ENCODE measurements at places on chromosomes 11 and 22.

GRCh38 chr11:47051217-47051616, 114.7 kb downstream of the CSTPP1 start:
- DNase-seq = peak; percentile 73

GRCh38 chr22:40399621-40400020, 29.2 kb downstream of the SGSM3 start:
- no peak for DNase-seq

DNA sequence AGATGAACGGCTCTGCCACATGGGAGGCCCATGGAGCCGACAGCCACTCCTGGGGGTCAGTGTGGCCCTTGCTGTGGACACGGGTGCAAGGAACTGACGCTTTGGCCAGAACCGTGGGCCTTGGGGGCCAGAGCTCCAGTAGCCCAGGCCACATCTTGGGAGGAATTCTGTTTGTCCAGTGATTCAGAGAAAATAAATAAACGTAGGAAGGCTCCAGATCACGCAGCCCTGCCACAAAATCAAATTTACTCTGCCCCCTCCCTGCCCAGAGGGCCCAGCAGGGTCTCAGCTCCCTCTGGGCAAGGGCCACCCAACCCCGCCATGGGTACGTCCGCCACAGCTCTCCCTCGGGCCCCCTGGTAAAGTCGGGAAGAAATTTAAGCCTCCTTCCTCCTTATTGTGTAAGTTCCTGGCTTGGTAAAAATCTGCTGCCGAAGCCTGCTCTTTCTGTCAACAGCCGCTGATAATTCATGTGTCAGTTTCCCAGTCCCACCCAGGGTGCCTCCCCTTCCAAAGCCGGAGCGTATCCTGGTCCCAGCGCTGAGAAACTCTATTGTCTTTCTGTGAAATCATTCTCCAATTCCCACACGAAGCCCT, 6.9 kb upstream of the MUC5AC start:
- no peak for DNase-seq

GRCh38 chr22:20002128-20002527, 14.5 kb downstream of the ARVCF start:
- no peak for DNase-seq

- DNase-seq = peak; percentile 87
Measured at GRCh38 chr11:114439229-114440120, at the start of gene REXO2. TSS of gene REXO2 (plus strand) at chr11:114439467. CDS start at chr11:114439529, 62 bp downstream.

DNA sequence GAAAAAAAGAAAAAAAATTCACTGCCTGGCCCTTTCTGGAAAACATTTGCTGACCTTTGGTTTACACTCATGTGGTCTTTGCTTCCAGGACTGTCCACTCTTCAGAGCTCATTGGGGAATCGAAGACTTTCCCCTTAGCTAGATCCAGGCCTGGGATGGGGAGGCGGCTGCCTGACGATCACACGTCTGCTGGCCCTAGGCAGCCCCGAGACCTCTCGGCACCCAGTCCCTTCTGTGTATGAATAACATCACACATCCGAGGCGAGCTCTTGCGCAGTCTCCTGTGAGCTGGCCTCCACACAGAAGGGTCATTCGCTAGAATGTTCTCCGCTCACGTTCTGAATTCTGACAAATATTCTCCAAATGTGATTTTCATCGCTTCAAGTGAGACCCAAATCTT, 25.7 kb upstream of the GAL start:
- no peak for DNase-seq

DNA sequence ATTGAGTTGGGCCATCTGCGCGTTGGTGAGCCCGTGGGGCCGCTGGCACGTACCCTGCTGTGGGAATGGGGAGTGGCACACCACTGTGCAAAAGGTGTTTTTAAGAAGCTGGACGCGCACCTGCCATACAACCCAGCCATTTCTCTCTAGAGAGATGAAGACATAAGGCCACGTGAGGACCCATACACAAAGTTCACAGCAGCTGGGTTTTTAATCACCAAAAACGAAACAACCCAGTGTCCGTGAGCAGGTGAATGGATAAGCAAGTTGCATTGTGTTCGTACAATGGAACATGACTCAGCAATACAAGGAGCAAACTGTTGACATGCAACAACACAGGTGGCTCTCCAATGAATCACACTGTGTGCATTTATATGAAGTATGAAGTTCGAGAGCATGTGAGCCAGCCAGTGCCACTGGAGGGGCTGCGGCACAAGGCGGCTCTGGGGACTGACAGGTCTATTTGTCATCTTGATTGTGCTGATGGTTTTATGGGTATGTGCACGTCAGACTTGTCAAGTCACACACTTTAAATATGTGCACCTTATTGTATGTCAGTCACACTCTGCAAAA, 30.6 kb upstream of the PANX2 start:
- DNase-seq = no peak

DNA sequence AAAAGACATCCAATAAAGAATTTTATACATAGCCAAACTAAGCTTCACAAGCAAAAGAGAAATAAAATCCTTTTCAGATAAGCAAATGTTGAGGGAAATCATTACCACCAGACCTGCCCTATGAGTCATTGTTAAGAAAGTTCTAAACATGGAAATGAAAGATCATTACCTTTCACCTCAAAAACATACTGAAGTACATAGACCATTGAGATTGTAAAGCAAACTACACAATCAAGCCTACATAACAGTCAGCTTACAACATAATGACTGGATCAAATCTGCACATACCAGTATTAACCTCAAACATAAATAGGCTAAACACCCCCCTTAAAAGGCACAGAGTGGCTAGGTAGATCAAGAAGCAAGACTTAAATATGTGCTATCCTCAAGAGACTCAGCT, 501.0 kb upstream of the LUZP2 start:
- DNase-seq = no peak

GRCh38 chr11:78350091-78350645, 67.5 kb downstream of the GAB2 start:
- DNase-seq = no peak

DNA sequence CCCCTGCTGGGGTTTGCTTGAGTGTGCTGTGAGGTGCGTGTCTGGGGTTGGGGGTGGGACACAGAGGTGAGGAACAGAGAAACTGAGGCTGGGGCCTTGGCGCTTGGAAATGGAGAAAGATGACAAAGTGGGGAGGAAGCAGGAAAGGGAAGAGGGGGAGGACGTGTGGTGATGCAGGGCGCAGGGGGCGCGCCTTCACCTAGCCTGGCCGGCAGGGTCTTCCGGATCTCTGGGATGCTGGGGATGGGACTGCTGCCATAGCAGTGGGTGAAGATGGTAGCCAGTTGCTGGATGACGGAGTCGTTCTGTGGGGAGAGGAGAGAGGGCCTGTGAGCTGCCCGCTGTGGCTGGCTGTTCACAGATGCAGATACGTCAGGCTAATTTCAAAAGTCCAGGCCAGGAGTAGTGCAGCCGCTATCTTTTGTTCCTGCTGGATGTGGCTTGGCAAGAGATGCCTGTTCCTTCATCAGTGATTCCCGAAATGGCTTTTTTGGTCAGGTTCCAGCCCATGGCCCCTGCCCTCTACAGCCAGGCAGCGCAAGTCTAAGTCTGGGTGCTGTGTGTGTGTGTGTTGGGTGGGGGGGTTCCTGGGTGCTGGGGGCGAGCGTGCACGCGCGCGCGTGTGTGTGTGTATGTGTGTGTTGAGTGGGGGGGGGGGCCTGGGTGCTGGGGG, 54.8 kb downstream of the NAT10 start:
- no peak for DNase-seq

DNA sequence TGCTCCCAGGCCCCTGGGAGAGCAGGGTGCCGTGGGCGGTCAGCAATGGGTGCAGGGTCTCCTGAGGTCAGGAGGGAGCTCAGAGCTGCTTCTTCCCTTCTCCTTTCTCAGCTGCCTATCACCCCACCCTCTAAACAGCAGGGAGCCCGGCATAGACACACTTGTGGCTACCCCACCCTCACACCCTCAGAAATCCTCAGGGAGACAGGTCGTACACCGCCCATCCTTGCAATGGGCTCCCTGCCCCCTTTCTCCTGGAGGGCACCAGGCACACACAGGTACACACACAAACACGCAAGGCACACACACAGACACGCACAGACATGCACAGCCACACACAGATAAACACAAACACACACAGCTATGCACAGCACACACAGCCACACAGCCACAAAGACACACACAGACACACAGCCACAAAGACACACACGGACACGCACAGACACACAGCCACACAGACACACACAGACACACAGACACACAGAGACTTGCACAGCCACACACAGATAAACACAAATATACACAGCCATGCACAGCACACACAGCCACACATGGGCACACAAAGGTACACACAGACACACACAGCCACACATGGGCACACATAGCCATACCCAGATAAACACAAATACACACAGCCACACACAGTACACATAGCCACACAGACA, 44.9 kb upstream of the TH start:
- DNase-seq = no peak

GRCh38 chr11:116062490-116063171, 558.4 kb upstream of the CADM1 start:
- DNase-seq = no peak

DNA sequence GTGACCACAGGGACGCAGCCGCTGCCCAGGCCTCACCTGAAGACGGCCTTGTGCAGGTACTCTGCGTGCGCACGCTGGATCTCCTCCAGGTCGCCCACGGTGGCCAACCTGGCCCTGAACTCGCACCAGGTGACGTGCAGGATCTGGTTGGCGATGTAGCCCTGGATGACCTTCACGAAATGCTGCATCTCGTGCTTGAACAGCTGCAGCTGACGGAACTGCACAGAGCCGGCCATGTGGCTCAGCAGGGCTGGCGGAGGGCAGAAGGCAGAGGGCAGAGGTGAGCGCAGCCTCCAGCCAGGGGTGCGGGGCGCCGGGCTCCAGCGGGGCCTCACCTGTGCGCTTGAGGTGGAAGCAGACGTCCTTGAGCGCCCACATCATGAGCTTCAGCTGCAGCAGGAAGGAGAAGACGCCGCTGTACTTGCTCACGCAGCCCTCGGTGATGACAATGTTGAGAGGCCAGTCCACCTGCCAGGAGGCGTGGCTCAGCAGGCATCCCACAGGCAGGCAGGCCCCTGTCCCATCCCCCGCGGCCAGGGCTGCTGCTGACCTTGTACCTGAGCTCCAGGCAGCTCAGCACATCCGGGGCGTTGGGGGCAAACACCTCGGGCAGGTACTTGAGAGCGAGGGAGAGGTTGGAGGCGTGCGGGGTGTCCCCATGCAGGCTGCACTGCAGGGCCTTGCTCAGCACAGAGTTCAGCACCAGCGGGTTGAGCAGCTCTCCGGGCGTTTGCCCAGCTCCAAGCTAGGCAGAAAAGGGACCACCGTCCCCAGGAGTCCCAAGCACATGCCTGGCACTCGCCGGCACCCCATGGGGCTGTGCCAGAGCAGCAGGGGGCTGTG, 17.6 kb downstream of the SELENOO start:
- no peak for DNase-seq

DNA sequence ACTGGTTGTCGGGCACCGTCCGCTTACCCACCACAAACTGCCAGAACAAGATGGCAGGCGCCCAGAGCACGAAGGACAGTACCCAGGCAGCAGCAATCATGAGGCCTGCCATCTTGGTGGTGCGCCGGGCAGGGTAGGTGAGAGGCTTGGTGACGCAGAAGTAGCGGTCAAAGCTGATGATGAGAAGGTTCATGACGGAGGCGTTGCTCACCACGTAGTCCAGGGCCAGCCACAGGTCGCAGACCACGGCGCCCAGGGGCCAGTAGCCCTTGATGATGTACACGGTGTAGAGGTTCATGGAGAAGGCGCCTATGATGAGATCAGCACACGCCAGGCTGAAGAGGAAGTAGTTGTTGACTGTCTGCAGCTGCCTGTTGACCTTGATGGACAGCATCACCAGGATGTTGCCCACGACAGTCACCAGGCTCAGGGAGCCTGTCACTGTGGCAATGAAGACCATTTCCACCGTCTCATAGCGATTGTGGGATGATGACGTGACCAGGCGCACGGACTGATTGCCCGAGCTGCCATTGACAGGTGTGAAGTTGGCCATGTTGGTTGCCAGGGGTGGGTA, 4.6 kb downstream of the MDK start:
- no peak for DNase-seq

GRCh38 chr11:111878849-111879636, at the start of the genes CFAP68 and FDXACB1:
TSS of gene CFAP68 (plus strand) at chr11:111879541. CDS start at chr11:111879561, 20 bp downstream.
TSS of gene FDXACB1 (minus strand) at chr11:111879165. CDS start at chr11:111879132, 33 bp downstream.
- DNase-seq = peak; percentile 97

DNA sequence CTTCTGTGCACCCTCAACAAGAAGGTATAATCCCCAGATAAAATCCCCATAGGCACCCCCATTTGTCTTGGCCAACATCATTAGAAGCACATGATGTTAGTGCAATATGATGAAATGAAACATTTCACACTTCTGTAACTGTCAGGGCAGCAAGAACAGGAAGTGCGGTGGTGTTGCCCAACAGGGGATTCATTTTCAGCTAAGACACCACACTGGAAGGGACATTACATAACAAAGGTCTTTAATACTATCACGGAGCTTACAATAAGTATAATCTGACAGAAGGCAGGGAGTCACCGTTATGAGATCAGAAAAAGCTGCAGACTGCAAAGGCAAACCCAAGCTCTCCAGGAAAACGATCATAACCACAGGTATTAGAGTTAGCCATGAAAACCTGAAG, 2.0 kb downstream of the OR52W1 start:
- peak; percentile 18 for DNase-seq

DNA sequence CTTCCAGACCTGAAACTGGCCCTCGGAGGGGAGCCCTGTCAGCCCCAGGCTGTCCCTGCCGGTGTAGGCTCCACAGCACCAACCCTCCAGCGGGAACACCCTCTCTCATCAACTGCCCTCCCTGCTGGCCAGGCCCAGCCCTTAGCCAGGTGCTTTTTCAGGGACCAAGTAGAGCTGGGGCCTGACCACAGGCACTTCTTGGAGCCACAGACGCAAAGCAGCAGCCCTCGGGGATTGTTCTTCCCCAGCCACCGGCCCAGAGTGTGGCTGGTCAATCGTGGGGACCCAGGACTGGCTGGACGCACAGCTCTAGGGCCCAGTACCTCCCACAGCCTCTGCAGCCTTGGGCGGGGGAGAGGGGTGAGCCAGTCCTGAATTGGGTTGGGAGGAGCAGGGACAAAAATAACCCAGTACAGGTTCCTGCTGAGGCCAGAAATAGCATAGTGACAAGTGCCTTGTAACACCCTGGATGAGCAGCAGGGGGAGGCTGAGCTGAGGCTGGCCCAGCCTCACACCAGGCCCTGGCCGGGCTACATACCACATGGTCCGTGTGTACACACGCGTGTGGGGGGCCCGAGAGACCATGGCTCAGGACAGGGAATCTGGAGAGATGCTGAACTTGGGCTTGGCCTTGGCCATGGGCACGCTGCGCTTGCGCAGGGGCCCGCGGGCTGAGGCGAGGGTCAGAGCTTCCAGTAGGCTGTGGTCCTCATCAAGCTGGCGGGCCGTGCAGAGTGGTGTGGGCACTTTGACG, 2.0 kb downstream of the KCNJ11 start:
- DNase-seq = no peak

GRCh38 chr11:30245621-30246020, 14.8 kb downstream of the FSHB start:
- DNase-seq = no peak

Measured in foreskin melanocyte (primary cell).